ENCODE measurements at places on chromosomes 2 and 18. TPM values are rescaled to one million over a fixed set of nuclear protein-coding genes. Genes with fewer than 3 reads are reported as not detected.

Gene CIDEA
- not detected for total RNA-seq

Gene KLHL30
- not detected for total RNA-seq

Gene C2orf81
- 2.2 TPM for total RNA-seq

Gene UGT1A8
- not detected for total RNA-seq

Gene COX5B
- 133 TPM for total RNA-seq

Gene TTC21B
- total RNA-seq: 19.5 TPM

Data from natural killer cell treated with Interleukin-12 subunit alpha and Interleukin-12 subunit beta and Interleukin-15 and Interleukin-18, amount 100 ng/mL, for 72 hours (primary cell).